ENCODE measurements at places on chromosomes 1 and 21.
A peak's percentile ranks its signal among the peaks of the same experiment; 100 is the strongest.

- peak; percentile 48 for DNase-seq
These were observed 164.2 kb upstream of the PTBP2 start for GRCh38 chr1:96557336-96557735.

DNA sequence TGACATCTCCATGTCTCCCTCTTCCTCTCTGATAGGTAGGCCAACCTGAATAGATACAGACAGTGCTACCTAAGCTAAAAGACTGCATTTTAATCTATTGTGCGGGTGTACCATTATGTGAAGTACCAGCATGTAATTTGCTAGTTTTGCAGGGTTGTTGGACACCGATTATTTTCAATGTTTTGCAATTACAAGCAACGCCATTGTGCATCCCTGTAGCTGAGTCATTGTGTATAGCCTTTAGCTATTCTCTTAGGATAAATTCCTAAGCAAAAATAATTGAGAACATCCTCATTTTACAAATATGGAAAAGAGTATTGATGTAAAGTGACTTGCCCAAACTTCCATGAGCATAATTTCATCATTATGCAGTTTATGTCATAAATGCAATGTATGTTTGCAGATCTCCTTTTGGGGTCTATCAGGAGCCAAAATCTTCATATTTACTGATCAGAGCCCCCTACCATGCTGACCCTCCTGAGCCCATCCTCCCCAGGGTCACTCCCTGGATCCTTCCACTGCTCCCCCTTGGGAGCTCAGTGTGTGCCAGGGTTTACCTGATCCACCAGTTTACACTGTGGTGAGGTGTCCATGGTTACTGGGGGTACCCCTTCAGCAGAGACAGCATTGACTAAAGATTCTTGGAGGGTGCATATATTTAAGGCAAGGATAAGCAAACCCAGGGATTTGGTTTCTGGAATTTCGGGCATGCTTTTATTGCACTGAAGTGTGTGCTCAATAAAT is 80.6 kb downstream of the CCDC185 start:
- no peak for DNase-seq

GRCh38 chr21:28642891-28643290 is 349.8 kb downstream of the LTN1 start:
- DNase-seq, result no peak

DNA sequence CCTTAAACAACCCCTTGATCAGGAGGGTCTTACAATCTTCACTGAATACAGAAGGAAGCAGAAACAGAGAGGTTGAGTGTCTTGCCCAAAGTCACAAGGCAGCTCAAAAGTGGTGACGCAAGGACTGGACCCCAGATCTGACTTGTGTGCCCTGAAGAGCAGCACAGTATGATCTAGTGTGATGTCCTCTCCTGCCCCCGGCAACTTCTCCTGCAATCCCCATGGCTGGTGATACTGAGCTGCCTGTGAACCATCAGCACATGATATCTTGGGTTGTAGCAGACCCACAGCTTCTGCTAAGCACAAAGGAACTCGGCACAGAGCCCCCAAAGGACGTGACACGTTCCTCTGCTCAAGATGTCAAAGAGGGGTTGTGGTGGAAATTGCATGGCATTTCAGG is 51.2 kb upstream of the EDN2 start:
- no peak for DNase-seq

DNA sequence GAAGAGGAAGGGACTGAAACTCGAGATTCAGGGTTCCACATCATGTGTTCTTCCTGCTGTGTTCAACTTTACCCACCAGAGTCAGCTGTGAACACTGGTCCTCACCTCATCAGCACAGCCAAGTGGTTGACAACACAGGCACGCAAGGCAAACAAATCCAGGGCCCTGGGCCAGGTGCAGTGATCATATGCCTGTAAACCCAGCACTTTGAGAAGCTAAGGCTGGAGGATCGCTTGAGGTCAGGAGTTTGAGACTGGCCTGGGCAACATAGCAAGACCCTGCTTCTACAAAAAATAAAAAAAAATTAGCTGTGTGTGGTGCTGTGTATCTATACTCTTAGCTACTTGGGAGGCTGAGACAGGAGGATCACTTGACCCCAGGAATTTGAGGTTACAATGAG is 8.4 kb upstream of the XKR8 start:
- no peak for DNase-seq

DNA sequence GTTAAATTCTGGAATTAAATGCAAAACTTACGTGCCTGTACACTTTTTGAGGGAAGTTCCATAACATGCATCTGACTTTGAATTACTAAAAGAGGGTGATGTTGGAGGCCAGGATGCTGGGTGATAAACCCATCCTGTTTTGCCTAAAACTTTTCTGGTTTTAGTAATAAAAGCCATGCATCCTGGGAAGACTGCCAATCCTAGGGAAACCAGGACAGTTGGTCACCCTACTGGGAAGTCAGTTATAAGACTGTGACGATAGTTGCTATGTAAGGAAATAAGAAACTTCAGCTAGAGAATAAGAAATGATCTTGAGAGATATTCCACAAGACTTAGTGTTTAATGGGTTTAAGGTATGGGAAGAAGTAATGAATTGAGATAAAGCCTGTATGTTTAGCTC is 336.6 kb upstream of the LYPLAL1 start:
- DNase-seq, result no peak

GRCh38 chr1:23751050-23751814 is 8.0 kb downstream of the ELOA start:
- DNase-seq, result no peak

Data from GM04503 (cell line).